Tibial artery (tissue), 4 donors: ENCODE measurements at places on chromosomes 6 and 20.
A peak's percentile ranks its signal among the peaks of the same experiment; 100 is the strongest.

- no peak for DNase-seq
These were observed 64.4 kb downstream of the EZR start for GRCh38 chr6:158754738-158755137.

DNA sequence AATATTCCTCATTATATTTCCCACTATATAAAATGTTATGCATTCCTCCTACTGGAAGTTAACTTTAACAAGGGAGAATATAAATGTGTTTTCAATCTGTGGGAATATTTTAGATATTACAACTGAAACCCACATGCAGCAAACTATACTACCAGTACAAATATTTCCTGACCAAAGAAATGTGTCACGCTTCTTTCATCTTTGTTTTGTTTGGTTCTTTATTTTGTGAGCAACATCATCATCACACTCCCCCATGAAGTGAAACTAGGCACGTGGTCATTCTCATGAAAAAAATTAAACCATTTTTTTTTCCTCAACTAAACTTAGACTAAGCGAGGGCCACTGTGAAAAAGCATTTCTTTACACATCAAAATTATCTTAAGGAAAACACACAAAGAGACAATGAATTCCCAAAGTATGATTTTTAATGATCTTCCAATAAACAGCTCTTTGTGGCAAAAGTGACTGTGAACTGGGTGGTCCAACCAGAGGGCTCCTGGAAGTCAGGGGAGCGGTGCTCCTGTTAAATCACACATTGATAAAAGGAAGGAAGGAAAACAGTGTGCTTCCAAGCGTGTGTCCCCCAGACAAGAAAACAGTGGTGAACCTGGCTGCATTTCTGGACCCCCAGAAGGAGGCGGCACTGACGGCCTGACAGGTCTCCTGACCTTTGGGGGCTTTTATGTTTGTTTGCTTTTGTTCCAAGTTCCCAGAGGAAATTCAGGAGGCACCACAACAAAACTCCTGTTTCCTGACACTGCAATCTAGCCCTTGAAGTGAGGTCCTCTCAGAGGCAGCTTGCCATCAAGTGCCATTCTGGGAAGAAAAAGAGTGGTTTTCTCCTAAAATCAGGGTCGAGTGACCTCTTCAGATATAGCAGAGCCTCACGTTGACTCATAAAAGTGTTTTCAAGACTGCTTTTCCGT, 166.8 kb upstream of the FOXQ1 start:
- no peak for DNase-seq

DNA sequence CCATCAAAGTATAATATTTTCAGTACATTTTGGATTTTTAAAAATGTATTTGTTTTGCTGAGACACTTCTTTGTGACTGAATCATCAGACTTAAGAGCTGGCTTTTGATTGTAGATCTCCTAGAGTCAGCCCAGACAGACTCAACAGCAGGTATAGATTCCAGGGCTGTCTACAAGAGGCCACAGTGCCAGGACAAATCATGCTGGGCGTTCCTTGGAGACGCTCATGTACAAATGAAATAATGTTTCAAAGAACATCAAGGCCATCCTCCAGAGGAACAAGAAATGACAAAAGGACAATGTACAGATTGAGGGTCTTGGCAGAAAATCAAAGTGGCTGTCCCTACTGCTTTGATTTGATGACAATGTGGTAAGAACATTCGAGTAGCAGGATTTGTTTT, 369.3 kb downstream of the GRIK2 start:
- no peak for DNase-seq

DNA sequence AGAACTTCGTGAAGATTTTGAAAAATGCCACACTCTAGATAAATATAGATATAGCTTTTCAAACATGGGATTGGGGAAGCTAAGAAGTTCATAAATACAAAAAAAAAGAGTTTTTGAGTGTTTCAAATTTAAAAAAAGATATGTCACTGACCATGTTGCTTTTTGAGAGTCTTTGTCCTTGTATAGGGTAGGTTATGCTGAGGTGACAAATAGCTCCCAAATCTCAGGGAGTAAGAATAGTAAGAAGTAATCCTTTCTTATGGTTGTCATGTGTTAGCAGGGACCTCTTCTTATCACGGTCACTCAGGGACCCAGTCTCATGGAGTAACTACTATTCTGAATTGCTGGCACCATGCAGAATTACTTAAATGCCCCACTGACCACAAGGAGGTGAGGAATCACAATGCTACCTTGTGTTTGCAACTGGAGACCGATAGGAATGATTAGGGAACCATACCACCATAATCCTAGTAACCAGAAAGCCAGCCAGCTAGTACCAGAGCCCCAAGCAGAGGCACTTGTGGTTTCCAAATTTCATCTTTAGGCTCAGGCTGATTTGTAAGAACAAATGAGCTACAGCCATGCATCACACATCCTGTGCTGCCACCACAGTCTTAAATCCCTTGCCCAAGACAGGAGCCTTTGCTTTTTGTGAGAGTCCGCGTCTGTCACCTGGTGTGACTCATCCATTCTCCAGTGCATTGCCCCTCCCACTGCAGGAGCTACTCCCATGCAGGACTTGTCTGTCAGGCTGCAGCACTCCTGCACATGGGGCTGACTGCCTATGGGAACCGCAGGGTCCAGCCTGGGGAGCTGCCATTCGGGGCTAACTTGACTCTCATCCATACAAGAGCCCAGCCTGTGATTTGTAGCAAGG, 42.4 kb upstream of the ADGRF4 start:
- no peak for DNase-seq

- peak; percentile 9 for DNase-seq
These were observed 225.9 kb downstream of the SMOC2 start for GRCh38 chr6:168666699-168667427.

DNA sequence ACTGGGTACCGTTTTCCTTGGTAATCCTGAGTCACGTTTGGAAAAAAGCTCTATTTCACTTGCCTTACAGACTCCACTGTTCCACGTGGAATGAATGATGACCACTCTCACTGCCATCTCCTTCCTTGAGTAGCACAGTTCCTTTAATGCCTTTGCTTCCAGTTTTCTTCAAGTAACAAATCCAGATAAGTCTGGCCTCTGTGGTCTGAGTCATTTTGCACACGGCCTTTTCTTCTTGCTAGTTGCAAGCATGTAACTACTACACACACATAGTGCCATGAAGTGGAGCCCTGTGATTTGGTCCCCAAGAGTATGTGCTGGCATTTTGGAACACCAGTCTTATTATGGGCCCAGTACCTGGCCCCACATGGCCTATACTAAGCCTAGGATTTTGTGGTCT, 182.8 kb downstream of the SASH1 start:
- no peak for DNase-seq

DNA sequence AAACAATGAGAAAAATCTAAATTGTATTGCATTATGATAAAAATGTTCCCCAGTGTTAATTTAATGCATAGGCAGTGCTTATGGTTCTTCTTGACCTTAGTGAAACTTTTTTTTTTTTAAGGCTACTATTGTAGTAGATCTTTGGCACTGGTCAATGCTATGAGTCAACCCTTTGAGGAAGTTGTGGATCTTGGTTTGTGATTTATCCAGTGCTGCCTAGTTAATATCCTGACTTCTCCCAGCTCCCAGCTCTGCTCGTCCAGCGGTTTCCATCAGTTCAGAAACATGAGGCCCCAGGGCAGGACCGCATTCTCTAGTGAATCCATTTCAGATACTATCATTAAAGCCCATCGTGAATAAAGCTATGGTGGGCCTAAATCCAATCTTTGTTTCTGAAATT, 364.5 kb upstream of the JARID2 start:
- no peak for DNase-seq

DNA sequence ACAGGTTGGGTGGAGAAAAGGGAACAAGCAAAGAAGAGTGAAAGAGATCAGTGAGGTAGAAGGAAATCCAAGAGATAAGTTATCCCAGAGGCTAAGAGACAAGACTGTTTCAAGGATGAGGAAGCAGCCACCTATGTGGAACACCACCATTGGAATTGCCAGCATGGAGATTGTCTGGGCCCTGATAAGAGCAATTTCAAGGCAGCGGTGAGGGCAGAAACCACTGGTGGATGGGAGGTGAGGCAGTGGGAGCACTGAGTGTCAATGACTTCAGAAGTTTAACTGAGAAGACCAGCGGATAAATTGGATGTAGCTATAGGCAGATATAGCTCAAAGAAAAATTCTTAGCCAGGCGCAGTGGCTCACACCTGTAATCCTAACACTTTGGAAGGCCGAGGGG, 56.7 kb downstream of the SNX5 start:
- no peak for DNase-seq

DNA sequence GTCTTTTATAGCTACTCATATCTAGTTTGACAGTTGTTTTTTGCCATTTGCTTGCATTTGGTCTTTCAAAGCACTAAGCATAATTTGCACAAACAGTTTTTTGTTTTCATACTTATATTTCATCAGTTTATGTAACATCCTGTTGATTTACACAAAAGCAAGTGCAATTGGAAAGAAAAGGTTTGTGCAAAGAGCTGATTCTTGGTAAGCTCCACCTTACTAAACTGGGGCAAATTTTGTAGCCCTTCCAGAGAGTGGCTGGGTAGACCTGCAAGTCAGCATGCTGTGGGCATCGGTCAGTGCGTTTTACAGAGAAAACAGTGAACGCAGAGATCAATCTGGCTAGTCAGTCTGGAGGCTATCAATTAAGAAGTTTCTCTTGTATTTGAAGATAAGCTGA, 34.5 kb downstream of the TXLNB start:
- no peak for DNase-seq

- DNase-seq = no peak
These were observed 964.6 kb upstream of the SLC35B3 start for GRCh38 chr6:9399916-9400315.

DNA sequence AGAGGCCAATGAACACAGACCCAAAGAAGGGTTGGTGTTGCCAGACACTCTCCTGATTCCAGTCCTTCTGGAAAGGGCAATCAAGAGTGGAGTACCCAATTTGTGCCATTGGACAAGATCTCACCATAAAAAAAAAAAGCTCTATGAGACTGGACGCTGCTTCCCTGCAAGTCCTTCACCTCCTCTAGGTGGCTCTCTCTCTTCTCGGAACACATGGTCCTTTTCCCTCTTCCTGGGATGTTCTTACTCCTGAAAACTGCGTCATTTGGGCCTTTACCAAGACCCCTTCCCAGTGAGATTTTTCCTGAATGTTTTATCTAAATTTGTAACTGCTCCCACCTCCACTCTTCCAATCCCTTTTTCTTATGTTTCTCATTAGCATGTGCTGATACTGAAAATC, 280.8 kb downstream of the FOXA2 start:
- no peak for DNase-seq

GRCh38 chr20:3858689-3859088, 12.1 kb downstream of the MAVS start:
- no peak for DNase-seq

DNA sequence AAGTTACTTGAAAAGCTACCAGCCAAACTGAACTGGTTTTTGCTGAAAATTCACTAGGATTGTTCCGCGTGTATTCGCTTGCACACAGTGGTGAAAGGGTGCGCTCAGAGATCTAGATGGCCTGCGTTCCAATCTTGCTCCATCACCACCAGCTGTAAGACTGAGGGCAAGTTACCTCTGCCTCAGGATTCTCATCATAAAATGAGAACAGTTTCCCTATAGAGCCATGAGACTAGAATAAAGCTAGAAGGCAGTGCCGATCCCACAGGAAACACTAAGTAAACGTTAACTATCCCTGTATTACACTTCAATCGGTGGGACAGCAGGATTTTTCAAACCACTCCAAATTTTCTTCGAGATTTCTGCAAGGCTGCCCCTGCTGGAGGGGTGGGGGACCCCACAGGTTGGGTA, 838 bp downstream of the AHCY start:
- no peak for DNase-seq

DNA sequence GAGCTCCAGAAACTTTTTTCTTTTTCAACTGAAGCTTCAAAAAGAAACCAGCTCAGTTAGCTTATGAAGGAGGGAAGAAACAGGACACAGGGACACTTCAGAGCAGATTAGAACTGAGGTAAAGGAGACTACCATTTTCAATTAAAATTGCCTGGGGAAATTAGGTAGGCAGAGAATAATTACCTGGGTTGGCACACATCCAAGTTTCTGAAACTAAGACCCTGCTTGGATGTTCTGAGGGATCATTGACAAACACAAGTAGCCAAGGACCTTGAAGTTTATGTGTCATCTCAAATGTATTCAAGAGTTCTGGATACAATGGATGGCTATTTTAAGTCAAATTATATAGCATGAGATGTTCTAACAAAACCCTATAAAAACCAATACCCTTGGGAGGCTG, 137.6 kb downstream of the PLCB4 start:
- no peak for DNase-seq

GRCh38 chr20:12947691-12948090, 61.1 kb upstream of the SPTLC3 start:
- no peak for DNase-seq
